ENCODE measurements at places on chromosomes 1 and 21.

DNA sequence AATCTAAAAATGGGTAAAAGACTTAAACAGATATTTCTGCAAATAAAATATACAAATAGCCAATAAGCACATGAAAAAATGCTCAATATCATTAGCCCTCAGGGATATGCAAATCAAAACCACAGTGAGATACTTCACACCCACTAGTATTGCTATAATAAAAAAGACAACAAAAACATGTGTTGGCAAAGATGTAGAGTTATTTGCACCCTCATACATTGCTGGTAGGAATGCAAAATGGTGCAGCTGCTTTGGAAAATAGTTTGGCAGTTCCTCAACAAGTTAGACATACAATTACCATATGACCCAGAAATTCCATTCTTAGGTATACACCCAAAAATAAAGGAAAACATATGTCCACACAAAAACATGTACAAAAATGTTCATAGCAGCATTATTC, 30.2 kb downstream of the ZZZ3 start:
- no peak for DNase-seq

DNA sequence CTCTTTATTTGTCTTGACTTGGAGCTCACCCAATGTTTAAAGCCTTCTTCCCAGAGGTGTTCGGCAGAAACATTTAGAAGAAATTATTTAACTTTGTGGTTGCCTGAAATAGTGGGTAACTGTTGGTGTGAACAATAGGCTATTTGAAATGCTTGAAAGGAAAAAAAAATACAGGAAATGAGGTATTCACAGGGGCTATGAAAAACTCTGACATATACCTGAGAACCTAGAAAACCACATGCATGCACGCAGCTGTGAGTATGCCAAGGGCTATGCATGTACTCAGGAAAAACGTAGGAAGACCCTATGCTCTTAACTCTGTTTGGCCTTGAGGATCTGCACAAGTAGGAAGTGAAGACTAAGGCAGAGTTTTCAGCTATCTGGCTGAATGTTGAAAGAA, 16.4 kb upstream of the RNF186 start:
- DNase-seq: no peak

- DNase-seq: no peak
These were observed 11.3 kb downstream of the CCDC24 start for GRCh38 chr1:44002606-44003157.

- DNase-seq: no peak
These were observed 33.7 kb downstream of the L1TD1 start for GRCh38 chr1:62228136-62228882.

DNA sequence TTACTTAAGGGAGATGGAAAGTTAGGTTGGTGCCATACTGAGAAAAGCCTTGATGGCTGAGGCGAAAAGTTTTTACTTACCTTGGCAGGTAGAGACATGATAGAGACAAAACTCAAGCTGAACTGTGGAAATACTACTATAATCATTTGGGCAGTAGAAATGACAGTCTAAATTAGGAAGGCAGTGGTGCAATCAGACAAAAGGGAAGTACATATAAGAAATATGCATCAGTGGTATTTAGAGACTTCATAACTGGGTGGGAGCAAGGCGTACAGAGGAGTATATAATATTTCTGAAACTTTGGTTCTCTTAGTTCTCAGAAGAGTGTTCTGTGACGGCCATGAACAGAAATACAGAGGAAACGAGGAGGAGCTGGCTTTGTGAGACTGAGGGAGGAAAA, 2.4 kb upstream of the CEP350 start:
- no peak for DNase-seq

- DNase-seq: no peak
These were observed 127.1 kb downstream of the S1PR1 start for GRCh38 chr1:101363891-101364318.

- no peak for DNase-seq
These were observed 22.9 kb upstream of the ZNF678 start for GRCh38 chr1:227540170-227541098.
